ENCODE measurements at places on chromosomes 12 and 14.

DNA sequence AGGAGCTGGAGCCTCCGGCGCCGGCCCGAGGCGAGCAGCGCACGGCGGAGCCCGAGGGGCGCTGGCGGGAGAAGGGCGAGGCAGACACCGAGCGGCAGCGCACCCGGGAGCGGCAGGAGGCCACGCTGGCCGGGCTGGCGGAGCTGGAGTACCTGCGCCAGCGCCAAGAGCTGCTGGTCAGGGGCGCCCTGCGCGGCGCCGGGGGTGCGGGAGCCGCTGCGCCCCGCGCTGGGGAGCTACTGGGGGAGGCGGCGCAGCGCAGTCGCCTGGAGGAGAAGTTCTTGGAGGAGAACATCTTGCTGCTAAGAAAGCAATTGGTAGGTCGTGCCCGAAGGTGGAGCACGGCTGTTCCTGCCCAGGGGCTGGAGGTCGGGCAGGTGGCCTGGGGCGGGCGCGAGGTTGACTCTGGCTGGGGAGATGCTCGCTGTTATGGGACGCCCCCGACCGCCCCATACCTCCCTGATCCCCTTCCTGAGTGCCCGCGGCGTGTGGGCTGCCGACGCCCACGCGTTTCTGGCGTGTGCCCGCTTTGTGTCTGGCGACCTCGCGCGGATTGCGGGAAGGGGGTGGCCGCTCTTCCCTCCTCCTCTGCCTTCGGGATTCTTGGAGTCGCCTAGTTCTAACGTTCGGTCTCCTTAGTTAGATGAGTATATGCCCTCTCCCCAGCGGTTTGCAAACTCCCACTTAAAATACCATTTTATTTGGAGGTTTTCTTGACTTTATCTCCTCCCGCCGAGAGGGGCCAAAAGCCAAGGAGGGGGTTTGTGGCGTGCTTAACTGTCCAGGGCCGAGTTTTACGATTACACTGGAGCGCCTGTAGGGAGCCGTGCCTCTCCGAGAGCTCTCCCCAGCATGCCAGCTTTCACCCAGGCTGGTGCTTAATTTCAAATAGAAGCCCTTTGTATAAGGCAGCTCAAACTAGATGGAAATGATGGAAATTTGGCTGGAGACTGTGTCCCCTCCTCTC is 752 bp downstream of the DACT1 start:
- no peaks in the 10 kb centered on the region for H3K27me3 ChIP-seq
- peaks cover 19% of the 10 kb centered on the region for H3K36me3 ChIP-seq
- peak; percentile 31 for DNase-seq
- H3K27ac ChIP-seq = peak overlapping the region; percentile 97
- peaks cover 30% of the 10 kb centered on the region for H3K4me1 ChIP-seq
- peak overlapping the region; percentile 86 for H3K4me3 ChIP-seq

DNA sequence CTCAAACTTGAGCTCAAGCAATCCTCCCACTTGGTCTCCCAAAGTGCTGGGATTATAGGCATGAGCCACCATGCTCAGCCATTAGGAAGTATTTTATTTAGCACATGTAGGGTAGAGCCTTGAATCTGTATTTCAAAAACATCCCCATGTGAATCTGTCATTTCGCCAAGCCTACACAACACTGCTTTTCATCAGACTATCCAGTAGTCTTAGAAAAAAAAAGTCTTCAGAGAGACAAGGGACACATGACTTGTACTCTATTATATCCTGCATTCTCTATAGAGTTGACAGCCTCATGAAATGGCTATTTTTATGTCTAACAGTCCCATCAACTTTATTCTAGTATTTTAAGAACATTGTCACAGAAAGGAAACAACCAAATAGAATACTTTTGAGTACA is 35.4 kb downstream of the TM7SF3 start:
- H3K36me3 ChIP-seq = peaks cover 21% of the 10 kb centered on the region
- H3K27ac ChIP-seq = no peak overlapping the region
- DNase-seq = no peak
- H3K4me3 ChIP-seq = no peak overlapping the region
- H3K27me3 ChIP-seq = no peaks in the 10 kb centered on the region

DNA sequence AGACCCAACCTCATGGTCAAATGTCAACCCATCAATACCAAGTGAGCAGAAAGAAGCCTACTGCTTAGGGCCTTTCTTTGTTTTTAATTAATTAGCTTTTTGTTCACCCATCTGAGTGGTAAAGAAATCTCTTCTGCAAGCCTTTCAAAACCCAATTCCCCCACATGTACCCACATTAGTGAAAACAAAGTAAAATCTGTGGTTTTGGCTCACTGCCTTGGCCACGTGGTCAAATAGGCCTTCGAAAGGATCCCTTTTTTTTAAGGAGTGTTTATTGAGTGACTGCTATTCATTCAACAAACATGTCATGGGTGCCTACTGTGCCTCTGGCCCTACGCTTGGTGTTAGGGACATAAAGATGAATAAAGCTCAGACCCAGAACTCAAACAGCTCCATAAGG is 160.1 kb downstream of the NUAK1 start:
- no peaks in the 10 kb centered on the region for H3K36me3 ChIP-seq
- H3K27me3 ChIP-seq = no peaks in the 10 kb centered on the region
- H3K4me1 ChIP-seq = peaks cover 21% of the 10 kb centered on the region
- peak; percentile 52 for DNase-seq

DNA sequence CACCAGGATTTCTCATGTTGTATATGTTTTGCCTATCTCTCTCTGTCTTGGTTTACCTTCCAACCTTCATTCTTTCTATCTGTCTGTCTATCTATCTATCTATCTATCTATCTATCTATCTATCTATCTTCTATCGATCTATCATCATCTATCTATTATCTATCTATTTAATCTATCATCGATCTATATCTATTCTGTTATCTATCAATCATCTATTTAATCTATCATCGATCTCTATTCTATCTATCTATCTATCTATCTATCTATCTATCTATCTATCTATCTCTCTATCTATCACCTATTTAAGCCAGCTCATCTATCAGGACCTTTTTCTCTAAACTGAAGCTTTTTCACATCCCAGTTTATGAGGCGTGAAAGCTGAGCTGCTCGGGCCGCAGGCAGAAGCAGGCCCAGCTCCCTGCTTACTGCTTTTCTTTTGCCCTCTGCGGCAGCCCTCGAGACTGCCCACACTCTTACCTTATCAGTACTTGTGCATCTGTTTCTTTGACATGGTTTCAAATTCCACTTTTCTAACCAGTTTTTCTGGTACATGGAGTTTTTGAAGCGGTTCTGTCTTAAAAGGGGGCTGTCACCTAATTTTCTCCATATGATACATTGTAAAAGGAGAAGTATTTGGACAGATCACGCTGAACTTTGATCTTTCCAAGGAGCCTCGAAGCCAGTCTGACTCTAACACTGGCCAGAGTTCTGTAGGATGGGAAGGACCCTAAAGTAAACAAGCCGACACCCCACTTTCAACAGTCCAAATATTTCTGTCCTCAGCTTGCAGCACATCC is 44.4 kb upstream of the GSG1 start:
- no peak overlapping the region for H3K4me3 ChIP-seq
- H3K27ac ChIP-seq = no peak overlapping the region
- H3K36me3 ChIP-seq = no peaks in the 10 kb centered on the region
- no peak for DNase-seq
- H3K27me3 ChIP-seq = no peaks in the 10 kb centered on the region

DNA sequence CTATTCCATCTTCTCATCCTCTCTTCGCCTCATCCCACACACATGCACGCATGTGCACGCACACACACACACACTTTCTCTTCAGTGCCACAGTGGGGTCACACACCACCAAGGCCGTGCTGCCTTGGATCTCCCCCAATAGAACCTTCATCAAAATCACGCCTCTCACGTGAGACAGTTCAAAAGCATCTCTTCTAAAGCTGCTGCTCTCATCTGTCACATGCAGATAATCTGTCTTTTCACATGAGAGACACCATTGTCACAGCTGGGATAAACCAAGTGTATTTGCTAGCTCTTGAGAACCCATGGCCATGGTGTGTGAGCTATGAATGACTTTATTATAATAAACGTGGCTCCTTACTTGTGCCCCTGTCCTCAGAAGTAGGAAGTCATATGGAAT is 218.7 kb downstream of the EGLN3 start:
- DNase-seq = no peak
- H3K4me3 ChIP-seq = no peak overlapping the region
- H3K27me3 ChIP-seq = no peaks in the 10 kb centered on the region
- H3K4me1 ChIP-seq = peaks cover 3% of the 10 kb centered on the region

- no peaks in the 10 kb centered on the region for H3K36me3 ChIP-seq
- no peak overlapping the region for H3K27ac ChIP-seq
- no peaks in the 10 kb centered on the region for H3K27me3 ChIP-seq
- H3K4me1 ChIP-seq = no peaks in the 10 kb centered on the region
- DNase-seq = no peak
These were observed 1292.2 kb upstream of the TMEM132C start for GRCh38 chr12:126974779-126975178.

GRCh38 chr12:131085816-131086591 is 132.3 kb downstream of the ADGRD1 start:
- H3K36me3 ChIP-seq = no peaks in the 10 kb centered on the region
- no peak for DNase-seq
- no peaks in the 10 kb centered on the region for H3K4me1 ChIP-seq
- H3K27ac ChIP-seq = no peak overlapping the region
- no peaks in the 10 kb centered on the region for H3K27me3 ChIP-seq

GRCh38 chr14:91249841-91250616 is 5.5 kb upstream of the GPR68 start:
- peaks cover 2% of the 10 kb centered on the region for H3K27me3 ChIP-seq
- H3K4me1 ChIP-seq = peaks cover 10% of the 10 kb centered on the region
- H3K36me3 ChIP-seq = no peaks in the 10 kb centered on the region
- DNase-seq = peak; percentile 74
- no peak overlapping the region for H3K4me3 ChIP-seq

DNA sequence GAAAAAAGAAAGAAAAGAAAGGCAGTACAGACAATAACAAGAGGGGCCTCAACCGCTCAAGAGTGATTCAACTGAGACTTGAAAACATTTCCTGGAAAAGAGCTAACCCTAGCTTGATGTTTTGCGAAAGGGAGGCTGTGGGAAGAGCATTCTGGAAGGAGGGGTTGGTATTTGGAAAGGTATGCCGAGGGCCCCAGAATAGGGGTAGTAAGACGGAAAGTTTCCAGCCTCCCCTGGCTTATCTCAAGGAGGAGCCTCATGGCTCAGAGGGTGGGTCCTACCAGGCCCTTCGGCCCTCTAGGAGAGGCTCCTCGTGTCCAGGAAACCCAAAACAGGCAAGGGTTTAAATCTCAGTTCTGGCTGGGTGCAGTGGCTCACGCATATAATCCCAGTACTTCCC is 8.4 kb downstream of the RNU4-2 start:
- H3K27ac ChIP-seq = no peak overlapping the region
- no peaks in the 10 kb centered on the region for H3K36me3 ChIP-seq
- H3K27me3 ChIP-seq = no peaks in the 10 kb centered on the region
- no peak overlapping the region for H3K4me3 ChIP-seq
- H3K4me1 ChIP-seq = peaks cover 4% of the 10 kb centered on the region
- no peak for DNase-seq

- H3K4me1 ChIP-seq = peaks cover 16% of the 10 kb centered on the region
- no peak for DNase-seq
- H3K27me3 ChIP-seq = no peaks in the 10 kb centered on the region
These were observed 614 bp downstream of the FKBP3 start for GRCh38 chr14:45133683-45134050.

- DNase-seq = peak; percentile 83
- no peak overlapping the region for H3K4me3 ChIP-seq
- H3K36me3 ChIP-seq = no peaks in the 10 kb centered on the region
These were observed 5.1 kb upstream of the MAGOHB start for GRCh38 chr12:10618338-10618987.

GRCh38 chr12:50380761-50381325 is 15.6 kb downstream of the FAM186A start:
- no peak overlapping the region for H3K27ac ChIP-seq
- H3K36me3 ChIP-seq = no peaks in the 10 kb centered on the region
- no peaks in the 10 kb centered on the region for H3K27me3 ChIP-seq
- no peak overlapping the region for H3K4me3 ChIP-seq
- DNase-seq = no peak
- H3K4me1 ChIP-seq = no peaks in the 10 kb centered on the region

GRCh38 chr12:11016937-11017336 is 5.5 kb downstream of the TAS2R19 start:
- DNase-seq = no peak
- no peaks in the 10 kb centered on the region for H3K27me3 ChIP-seq
- no peak overlapping the region for H3K27ac ChIP-seq

GRCh38 chr14:84770030-84770429 is 759.9 kb upstream of the FLRT2 start:
- H3K4me1 ChIP-seq = no peaks in the 10 kb centered on the region
- no peak for DNase-seq
- no peaks in the 10 kb centered on the region for H3K27me3 ChIP-seq

GRCh38 chr14:74563233-74563585 is 48.8 kb downstream of the LTBP2 start:
- peak overlapping the region; percentile 4 for H3K27ac ChIP-seq
- H3K4me3 ChIP-seq = no peak overlapping the region
- H3K4me1 ChIP-seq = peaks cover 20% of the 10 kb centered on the region
- DNase-seq = no peak
- no peaks in the 10 kb centered on the region for H3K27me3 ChIP-seq
- H3K36me3 ChIP-seq = no peaks in the 10 kb centered on the region

DNA sequence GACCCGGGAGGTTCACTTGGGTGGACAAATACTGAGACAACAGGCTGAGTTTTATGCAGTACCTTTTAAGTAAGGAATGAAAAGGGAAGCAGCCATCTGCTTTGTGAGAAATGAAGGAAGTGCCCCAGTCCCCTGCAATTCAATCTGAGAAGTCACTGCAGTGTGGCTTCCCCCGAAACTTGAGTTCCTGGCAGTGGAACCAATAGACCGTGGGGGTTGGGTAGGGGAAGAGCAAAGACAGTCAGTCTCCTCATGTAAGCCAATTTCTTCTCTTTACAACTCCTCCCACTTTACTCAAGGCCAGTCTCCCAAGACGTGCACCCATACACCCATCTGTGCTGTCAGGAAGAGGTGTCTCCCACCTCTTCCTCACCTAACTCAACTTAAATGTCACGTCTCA is 206.5 kb downstream of the BCAT1 start:
- DNase-seq = no peak
- H3K36me3 ChIP-seq = no peaks in the 10 kb centered on the region
- no peak overlapping the region for H3K27ac ChIP-seq
- no peaks in the 10 kb centered on the region for H3K4me1 ChIP-seq
- H3K4me3 ChIP-seq = no peak overlapping the region
